Esophagus squamous epithelium (tissue), 5 donors: ENCODE measurements at places on chromosomes 6 and 20.

DNA sequence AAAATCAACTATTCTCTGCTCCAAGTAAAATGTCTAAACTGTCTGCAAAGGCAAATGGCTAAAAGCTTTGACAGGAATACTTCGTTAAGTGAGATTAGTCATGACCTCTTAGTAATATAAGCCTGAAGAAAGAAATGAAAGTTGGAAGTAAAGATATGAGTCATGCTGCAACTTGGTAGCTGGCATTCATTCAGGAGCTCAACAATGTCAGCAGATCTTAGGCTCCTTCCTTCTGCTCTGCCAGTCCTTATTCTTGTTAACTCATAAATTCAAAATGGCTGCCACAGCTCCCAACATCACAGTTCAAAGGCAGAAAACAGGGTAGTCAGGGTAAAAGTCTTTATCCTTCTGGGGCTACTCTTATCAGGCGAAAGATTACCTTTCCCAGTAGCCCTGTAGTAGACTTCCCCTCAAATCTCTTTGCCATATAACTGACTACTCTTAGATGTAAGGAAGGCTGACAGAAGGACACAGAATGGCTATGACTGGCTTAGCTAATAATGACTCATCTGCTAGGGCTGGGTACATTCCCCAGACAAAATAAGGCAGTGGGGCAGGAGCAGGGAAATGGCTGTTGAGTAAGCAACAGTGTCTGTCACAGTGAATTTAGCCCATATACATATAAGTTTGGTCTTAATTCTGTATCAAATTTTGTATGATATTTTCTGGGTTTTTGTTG lies 24.4 kb upstream of the C6orf62 start:
- DNase-seq, result no peak

- no peak for DNase-seq
Observed at GRCh38 chr6:20325641-20326421, 75.8 kb upstream of the E2F3 start.

GRCh38 chr6:106125925-106126435 lies 39.8 kb downstream of the PRDM1 start:
- no peak for DNase-seq

- no peak for DNase-seq
Observed at GRCh38 chr6:112308476-112308875, 38.7 kb upstream of the RFPL4B start.

- no peak for DNase-seq
Observed at GRCh38 chr6:15770347-15771143, 107.7 kb upstream of the DTNBP1 start.

- no peak for DNase-seq
Observed at GRCh38 chr20:6663104-6663503, 104.4 kb upstream of the BMP2 start.

- DNase-seq, result no peak
Observed at GRCh38 chr6:75244063-75244584, 523 bp upstream of the COX7A2 start.

DNA sequence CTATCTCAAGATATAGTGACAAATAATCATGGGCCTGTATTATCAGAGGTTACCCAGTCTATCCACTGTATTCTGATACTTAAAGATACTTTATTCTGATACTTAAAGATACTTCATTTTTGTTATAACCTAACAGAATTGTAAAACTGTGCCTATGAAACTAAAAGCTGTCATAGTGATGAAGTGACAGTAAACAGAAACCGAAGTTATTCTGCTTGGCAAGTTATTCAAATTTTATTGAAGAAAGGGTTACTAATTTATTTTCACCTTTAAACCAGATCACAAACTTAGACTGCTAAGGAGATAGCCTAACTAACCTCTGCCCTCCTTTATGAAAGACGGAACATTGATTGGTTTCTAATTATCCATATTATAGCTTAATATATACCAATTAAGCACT lies 604.6 kb upstream of the IMPG1 start:
- no peak for DNase-seq

- DNase-seq, result no peak
Observed at GRCh38 chr20:11993886-11994461, 76.3 kb downstream of the BTBD3 start.

DNA sequence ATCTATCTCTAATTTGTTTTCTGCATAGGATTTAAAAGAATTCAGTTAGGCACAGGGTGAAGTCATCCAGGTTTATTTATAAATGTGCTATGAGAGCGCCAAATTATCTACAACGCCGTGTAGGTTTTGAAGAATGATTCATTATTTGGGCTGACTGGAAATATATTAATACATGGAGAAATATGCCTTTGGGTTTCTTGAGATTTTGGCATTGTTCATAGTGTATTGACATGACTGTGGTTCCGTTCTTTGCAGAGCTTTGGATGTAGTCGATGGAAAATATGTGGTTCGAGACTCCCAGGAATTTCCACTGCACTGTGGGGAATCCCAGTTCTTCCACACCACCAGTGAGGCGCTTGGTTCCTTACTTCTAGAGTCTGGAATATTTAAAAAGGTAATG lies 90.9 kb downstream of the CRYBG1 start:
- DNase-seq, result no peak

- no peak for DNase-seq
Observed at GRCh38 chr6:81381382-81381916, 371.0 kb downstream of the TENT5A start.

DNA sequence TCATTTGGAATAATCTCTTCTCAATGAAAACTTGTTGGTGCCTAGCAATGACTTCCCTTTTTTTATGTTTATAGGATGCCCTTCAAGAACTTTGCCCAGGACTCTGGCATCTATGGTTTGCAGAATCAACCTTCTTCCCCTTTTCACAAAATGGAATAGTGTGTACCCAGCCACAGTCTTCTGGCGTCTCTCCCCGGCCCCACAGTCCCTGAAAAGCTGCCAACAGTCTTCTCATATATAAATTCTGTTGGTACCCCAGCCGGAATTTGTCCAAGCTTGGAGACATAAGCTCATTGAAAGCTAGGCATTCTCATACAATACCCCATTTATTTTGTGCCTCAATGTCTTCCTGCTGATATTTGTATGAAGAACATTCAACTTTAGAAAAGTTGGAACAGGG lies 26.4 kb upstream of the MCM3 start:
- no peak for DNase-seq

DNA sequence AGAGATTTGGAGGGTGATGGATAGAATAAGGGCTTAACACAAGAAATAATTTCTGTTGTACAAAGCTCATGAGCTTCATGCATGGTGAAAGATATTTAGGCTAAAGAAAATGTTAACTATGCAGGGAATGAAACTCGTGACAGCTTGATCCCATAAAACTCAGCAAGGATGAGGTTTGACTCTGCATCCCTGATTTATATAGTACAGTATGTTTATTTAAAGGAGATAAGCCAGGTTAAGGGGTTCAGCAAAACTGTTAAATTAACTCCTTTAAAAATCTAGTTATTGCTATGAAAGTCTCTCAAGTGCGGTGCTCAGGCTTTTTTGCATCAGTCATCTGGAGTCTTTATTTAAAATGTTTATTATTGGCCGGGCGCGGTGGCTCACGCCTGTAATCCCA lies 326.4 kb downstream of the LAMA2 start:
- no peak for DNase-seq

- no peak for DNase-seq
Observed at GRCh38 chr6:144564202-144564601, 279.1 kb downstream of the UTRN start.

- DNase-seq, result no peak
Observed at GRCh38 chr6:35181933-35182612, 31.7 kb upstream of the SCUBE3 start.

GRCh38 chr6:128882560-128882959 lies 378 bp upstream of the LAMA2 start:
- no peak for DNase-seq

GRCh38 chr6:25222006-25222678 lies 57.0 kb upstream of the CARMIL1 start:
- no peak for DNase-seq

DNA sequence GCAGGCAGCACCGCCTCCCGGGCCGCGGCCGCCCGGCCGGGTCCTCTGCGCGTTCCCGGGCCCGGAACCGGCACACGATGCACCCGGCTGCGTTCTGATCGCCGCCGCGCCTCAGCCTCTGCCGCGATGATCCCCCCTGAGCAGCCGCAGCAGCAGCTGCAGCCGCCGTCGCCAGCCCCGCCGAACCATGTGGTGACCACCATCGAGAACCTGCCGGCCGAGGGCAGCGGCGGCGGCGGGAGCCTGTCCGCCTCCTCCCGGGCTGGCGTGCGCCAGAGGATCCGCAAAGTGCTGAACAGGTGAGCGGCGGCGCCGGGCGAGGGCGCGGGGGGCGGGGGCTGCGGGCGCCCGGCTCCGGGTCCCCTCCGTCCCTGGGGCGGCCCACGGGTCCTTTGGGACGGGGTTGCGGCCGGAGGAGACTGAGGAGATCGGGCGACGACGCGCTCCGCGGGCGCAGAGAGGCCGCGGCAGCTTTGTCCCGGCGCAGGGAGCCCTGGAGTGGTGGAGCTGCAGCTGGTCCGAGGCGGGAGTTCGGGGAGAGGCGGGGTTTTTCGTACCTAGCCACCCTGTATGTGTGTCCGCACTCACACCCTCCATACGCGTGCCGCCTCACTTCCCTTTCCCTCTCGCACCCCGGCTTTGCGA lies 659 bp downstream of the SLC35F1 start:
- DNase-seq, result no peak

DNA sequence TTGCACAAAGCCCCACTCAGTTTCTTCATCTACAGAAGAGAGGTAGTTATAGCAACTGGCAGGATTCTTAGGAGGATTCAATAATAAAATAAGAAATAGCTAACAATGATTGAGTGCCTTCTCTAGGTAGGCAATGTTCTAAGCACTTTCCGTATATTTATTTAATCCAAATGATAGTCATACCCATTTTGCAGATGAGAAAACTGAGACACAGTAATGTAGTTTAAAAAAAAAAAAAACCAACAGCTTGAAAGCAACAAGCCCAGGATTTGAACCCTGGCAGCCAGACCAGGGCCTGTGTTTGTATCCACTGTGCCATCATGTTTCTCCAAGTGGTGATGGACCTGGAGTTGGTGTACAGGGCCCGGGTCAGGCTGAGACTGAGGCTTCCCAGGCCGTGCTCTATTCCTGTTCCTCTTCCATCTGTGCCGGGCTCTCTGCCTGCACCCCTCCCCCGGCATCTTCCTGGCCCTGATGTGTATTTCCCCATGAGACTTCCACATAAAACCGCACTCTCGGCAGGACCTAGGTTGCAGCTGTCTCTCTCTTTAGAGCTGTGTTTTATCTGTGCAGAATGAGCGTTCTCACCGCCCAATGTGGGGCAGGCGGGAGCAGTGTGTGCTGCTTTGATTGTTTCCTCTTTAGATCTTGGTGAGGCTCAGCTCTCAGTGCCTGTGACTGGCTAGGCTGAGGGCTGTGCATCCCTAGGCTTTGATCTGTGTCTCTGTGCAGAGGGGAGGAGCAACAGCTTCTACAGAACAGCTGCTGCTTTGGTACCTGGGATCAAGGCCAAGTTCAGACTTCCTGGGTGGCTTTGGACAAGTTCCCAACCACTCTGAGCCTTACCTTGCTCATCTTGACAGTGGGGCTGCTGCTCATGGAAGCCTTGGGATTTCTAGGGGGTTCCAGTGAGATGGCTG lies 49.5 kb downstream of the TOX2 start:
- DNase-seq, result no peak

- DNase-seq, result no peak
Observed at GRCh38 chr6:79430913-79431536, 106.2 kb downstream of the LCA5 start.

GRCh38 chr6:155412335-155412734 lies 43.3 kb downstream of the NOX3 start:
- DNase-seq, result no peak

DNA sequence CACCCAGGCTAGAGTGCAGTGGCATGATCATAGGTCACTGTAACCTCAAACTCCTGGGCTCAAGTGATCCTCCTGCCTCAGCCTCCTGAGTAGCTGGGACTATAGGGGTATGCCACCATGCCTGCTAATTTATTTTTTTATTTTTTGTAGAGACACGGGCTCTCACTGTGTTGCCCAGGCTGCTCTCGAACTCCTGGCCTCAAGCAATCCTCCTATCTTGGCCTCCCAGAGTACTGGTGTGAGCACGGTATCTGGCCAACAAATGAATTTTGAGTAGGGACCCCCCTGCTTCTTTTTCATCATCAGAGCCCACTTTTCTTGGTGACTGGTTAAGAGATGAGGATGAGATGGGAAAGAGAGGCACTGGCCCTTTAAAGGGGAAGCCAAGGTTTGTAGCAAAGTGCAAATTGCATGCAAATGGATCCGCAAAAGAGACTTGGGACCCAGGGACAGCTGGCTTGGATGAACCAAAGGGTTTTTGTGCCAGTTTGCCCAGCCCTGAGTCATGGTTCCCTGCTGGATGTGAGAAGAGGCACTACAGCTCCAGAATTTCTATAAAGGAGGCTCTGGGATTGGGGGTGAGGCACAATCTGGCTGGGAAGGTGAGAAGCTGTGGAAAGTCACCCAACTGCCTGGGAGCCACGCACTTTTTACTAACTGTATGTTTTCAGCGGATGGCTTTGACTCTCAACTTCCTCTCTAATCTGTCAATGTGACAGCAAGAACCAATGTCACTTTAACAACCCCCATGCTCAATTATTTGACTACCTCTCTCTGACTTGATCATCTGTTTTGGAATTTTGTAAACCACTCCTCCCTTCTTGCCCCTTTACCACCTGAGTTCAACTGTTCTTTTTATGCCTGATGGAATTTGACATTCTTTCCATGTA lies 58.7 kb upstream of the RNF24 start:
- no peak for DNase-seq

DNA sequence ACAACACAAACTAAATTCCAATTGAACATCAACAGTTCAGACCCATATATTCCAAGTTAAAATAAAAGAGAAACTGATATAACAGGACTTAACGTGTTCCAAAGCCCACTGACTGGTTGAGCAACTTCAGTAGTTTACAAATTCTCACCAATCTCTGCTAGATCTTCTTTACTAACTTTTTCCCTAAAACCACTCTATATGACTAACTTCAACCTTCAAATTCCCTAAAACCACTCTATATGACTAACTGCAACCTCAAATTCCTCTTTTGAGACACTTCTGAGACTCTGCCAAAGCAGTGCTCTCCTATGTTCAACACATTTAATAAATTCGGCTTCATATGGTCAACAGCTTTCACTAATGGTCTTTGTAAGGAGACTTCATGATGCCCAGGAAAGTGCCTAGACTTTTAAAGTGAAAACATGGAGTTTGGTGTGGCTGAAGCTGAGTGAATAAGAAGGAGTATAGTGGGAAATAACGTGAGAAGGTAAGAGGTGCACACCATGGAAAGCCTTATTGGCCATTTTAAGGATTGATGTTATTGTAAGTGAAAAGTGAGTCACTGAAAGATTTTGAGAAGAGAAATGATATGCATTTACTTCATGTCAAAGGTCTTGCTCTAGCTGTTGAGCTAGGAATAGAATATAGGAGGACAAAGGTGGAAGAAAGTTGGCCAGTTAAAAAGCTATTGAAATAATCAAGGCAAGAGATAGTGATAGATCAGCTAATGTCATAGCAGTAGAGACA lies 134.0 kb upstream of the HCRTR2 start:
- no peak for DNase-seq

DNA sequence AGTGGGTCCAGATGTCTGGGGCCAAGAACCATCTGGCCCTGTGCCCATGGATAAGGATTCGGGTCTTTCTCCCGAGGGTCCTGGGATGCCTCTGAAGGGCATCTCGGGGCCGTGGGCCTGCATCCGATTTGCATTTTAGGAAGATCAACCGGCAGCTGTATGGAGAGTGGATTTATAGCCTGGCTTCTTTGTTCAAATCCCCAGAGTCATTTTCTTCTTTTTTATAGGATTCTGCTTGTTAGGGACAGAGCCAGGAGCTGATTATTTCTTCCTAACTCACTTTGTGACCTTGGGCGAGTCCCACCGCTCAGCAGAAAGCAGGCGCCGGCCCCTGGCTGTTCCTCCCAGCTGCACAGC lies 52.9 kb upstream of the APCDD1L start:
- DNase-seq, result no peak
